Cortex of kidney (tissue), 1 donor: ENCODE measurements at places on chromosomes 2 and 18.

GRCh38 chr18:6731222-6731596 lies 1.7 kb downstream of the ARHGAP28 start:
- DNase-seq: no peak

- no peak for DNase-seq
These were observed 8.8 kb downstream of the NFATC1 start for GRCh38 chr18:79404567-79404910.

DNA sequence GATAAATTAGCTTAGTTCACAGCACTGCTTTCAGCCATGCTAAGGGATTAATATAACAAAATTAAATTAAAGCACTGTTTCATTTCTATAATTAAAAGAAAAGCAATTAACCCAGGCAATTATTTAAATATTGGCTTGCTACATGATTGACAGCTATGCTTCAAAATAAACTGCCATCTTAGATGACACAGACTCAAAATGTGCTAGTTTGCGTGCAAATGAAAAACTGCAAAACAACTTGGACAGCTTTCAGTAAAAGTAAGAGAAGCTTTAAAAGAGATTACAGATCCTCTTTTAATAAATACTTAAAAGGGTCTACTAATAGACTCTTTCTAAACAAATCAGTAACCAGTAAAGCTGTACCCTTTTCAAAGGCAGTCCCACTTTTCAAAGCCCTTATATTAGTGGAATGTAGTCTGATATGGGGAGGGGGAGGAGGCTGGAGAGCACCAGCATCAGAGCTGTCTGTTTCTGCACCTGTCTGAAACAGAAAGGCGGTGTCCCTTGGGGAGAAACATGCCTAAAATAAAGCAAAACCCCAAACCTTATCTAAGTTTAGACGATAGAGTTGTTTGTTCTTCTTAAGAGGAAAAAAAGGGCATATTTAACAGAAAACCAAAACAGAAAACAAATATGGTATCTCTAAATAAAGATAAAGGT lies 20.8 kb downstream of the EIF2AK3 start:
- no peak for DNase-seq

- no peak for DNase-seq
These were observed 6.4 kb downstream of the HDAC4 start for GRCh38 chr2:239394346-239394945.
